ENCODE measurements at places on chromosomes 6 and 20. TPM values are rescaled to one million over a fixed set of nuclear protein-coding genes. Genes with fewer than 3 reads are reported as not detected.

DNA sequence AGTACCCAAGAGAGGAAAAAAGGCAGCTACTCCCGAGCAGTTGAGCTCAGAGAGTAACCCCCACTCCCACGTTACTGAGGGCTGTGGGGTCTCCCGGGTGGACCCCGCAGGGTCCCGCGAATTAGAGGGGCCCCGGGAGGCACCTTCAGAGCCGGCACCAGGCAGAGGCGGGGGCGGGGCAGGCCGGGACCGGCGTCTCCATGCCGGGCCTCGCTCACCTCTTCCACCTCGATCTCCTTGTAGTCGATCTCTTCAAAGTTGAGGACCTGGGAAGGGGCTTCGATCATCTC is 381 bp downstream of the MAP3K7 start:
- no peak for DNase-seq

DNA sequence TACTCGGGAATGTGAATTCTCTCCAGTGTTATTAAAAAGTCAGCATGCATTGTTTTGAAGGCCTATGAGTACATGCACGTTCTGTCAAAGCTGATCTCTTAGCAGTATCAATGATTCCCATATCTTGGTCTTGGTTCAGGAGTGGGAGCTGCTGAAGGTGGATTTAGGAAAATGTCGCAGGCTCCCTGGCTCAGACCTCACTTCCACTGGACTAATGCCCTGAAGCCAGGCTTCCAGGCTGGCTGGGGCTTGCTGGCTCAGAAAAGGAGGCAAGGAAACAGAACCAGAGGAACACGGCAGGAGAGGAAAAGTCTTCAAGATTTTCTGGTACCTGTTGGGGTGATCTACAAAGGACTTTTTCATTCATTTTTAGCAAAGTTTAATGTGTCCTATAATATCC is 81.6 kb downstream of the OLIG3 start:
- DNase-seq = no peak

GRCh38 chr6:91608428-91608827 is 1021.6 kb upstream of the MAP3K7 start:
- DNase-seq = no peak

GRCh38 chr6:157652601-157653363 is 170.3 kb upstream of the SNX9 start:
- DNase-seq = no peak

- DNase-seq = no peak
Observed at GRCh38 chr20:396619-397431, 11.3 kb upstream of the RBCK1 start.

- DNase-seq = no peak
Observed at GRCh38 chr6:9841886-9842725, 572.8 kb downstream of the TFAP2A start.

DNA sequence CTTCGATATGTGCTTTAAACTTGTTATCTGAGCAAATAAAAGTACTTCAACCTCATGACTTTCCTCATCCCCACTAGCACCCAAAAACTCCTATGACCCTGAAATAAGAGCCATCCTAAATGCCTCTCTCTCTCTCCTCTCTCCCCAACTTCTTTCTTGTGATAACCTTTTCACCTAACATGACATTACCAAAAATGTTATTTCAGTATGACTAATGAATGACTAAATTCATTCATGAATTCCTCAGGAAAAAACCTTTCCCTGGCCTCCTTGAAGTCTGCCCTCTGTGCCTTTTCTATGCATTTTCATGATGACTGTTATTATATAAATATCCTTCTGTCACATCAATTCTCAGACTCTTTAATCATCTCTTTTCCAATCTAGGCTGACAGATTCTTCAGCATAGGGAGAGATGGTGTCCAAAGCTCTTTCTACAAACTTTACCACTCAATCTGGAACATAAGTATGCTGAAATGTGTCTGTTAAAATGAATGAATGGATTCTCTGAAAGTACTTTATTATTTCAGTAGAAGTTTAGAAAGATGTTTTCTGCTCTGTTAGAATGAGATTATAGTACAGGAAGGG is 114.3 kb upstream of the GGTLC1 start:
- DNase-seq = no peak

DNA sequence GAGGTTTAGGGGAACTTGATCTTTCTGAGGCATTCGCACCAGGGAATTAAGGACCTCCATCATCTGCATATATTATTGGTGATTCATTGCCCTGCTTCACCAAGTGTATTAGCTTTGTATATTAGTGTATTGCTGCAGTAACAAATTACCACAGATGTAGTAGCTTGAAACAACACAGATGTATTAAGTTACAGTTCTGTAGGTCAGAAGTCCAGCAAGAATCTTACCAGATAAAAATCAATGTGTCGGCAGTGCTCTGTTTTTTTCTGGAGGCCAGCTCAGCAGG is 65.8 kb downstream of the HMGN3 start:
- no peak for DNase-seq

- DNase-seq = peak; percentile 97
Observed at GRCh38 chr6:53547811-53548496, 3.1 kb upstream of the GCLC start.

DNA sequence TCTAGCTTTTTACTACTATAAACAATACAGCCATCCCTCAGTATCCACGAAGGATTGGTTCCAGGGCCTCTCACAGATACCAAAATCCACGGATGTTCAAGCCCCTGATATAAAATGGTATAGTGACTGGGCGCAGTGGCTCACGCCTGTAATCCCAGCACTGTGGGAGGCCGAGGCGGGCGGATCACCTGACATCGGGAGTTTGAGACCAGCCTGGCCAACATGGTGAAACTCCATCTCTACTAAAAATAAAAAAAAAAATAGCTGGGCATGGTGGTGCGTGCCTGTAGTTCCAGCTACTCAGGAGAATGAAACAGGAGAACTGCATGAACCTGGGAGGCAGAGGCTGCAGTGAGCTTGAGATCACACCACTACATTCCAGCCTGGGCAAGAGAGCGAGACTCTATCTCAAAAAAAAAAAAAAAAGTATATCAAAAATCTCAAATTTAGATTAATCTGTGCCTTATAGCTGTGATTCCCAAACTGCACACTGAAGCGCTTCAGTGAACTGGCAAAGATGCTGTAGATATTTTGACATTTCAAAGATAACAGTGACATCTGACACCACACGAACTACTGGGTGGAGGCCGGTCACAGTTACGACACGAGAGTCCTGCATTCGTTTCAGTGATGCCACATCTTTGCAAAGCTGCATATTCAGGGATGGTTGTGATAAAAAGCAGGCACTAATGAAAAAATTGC is 38.3 kb downstream of the MRS2 start:
- no peak for DNase-seq

GRCh38 chr6:43310134-43310533 is 1.5 kb upstream of the CRIP3 start:
- no peak for DNase-seq

DNA sequence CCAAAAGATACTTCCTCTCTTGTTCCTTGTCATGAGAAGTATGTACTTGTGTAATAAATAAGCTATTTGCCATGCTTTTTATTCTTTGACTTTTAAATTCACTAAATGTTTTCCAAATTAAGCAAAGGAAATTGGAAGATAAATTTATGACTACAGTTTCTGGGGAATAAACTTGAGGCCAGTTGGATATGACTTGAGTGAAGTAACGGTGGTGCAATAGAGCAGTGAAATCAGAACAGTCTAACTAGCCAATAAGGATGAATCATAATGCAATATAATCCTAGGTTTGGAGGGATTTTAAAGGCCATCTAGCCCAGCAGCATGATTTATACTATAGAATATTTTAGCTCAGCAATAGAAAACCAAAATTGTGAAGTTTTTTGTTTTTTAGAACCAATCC is 183.8 kb upstream of the TCF21 start:
- DNase-seq = no peak

GRCh38 chr6:163577404-163577803 is 162.9 kb downstream of the QKI start:
- no peak for DNase-seq

GRCh38 chr20:10318291-10319024 is 99.8 kb downstream of the SNAP25 start:
- DNase-seq = no peak

DNA sequence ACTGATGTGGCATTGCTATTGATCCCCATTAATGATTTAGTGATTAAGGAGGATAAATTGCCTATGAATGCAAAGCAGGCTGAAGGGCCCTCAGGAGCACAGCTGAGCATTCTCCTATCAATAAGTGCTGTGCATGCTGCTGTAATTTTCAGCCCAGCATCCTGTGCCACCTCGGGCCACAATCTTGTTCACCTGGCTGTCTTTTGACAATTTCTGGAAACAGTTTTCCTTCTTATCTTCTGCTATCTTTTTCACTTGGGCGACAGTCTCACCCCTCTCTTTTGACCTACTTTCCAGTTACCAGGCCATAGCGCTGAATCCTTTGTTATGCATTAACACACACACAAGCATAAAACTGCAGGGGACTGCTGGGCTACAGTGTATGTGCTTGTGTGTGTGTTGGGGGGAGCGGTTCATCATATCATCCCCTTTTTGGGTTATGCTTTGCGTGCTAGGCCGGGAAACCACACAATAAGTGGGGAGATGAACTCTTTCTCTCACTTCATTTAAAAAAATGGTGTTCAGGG is 60.2 kb downstream of the F13A1 start:
- no peak for DNase-seq

GRCh38 chr6:150032598-150032997 is 7.3 kb upstream of the RAET1L start:
- no peak for DNase-seq

DNA sequence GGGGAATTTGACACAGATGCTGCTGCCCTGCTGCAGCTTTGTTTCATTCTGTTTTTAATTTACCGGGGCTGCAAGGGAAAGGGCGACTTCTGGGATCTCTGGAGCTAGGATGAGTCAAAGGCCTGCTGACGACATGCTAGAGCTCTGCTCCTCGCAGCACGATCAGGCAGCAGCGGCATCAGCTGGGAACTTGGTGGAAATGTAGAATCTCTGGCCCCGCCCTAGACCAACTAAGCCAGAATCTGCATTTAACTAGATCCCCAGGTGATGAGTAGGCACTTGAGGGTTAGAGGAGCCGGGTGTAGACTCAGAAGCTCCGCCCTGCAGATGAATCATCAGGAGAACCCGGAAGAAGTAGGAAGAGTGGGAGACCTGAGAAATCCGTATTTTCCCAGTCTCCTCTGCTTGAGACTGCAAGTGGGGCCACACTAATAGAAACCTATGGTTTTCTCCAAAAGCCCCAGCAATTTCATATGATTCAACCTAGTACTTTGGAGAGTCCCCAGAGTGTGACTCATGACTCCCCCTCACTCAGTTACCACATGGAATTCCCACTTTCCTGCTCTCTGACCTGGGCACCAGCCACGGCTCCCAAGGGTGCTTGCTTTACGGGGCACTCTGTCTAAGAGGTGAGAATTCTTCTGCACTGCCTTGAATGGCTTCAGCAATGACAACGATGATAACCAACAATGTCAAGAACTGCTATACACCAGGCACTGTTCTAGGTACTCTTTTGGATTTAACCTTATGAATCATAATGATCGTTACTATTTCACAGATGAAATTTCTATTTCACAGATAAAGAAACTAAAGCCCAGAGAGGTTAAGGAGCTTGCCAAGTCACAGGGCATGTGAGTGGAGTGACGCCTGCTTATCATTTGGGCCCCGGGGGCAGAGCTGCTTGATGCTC is 18.1 kb downstream of the TUBB2B start:
- peak; percentile 53 for DNase-seq

DNA sequence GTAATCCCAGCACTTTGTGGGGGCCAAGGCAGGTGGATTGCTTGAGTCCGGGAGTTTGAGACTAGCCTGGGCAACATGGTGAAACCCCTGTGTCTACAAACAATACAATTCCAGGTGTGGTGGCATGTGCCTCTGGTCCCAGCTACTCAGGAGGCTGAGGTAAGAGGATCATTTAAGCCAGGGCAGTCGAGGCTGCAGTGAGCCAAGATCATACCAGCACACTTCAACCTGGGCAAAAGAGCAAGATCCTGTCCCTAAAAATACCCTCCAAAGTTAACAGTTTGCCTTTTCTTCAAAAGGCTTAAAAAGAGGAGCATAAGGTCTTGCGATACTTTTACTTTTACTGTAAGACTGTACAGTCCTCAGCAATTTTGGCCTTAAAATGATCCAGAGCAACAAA is 10.7 kb upstream of the SPTLC3 start:
- no peak for DNase-seq

DNA sequence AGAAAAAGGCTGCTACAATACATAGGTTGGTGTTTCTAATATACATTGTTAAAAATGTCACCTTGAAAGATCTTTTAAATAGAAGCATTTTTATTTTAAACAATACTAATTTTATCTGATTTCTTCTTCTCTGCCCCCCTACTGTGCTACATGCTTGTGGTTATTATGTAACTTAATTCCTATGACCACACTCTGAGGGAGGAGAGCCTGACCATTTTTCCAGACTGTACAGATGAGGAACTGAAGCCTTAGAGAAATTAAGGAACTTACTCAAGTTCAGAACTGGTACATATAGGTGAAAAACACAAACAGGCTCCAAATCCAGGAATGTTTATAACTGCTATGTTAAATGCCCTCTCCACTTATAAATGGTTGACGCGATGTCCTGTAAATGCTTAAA is 43.4 kb upstream of the ARHGAP18 start:
- DNase-seq = no peak

GRCh38 chr20:53738945-53739798 is 145.5 kb upstream of the ZNF217 start:
- DNase-seq = no peak

GRCh38 chr20:56689852-56690485 is 60.9 kb downstream of the TFAP2C start:
- DNase-seq = no peak

DNA sequence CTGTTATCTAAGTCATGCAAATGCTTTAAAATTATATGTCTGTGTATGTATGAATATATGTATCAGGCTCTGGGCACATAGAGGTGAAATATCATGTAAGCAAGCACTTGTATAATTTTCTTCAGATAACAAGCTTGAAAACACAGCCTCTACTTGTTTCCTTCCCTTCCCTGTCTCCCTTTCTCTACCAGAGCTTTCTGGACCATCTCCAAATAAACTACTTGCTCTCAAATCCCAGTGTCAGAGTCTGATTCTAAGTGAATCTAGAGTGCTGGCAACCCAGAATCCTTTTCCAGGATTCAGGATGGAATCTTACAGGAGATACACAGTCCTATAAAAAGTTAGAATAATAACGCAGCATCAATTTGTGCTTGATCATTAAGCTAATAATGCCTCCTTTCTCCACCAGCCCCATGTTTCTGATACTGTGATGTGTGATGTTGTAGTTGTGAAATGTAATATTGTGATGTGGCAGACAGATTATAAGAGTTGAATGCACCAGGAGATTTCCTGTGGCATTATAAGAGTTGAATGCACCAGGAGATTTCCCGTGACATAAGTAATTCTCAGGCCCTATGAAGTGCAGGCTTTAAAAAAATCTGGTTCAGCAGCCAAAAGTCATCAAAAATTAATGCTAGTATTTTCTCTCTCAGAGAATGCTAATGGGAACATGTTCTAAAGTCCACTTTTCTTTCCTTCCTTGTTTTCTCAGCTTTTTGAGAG is 89.6 kb downstream of the PCSK2 start:
- no peak for DNase-seq

GRCh38 chr6:109760208-109760607 is 69.1 kb downstream of the FIG4 start:
- no peak for DNase-seq

ELOVL2 gene
- total RNA-seq = not detected

DLK2 gene
- 1.9 TPM for total RNA-seq

RFX6 gene
- total RNA-seq = not detected

CST4 gene
- total RNA-seq = not detected

CFAP206 gene
- 0.52 TPM for total RNA-seq

CLIC5 gene
- 1.5 TPM for total RNA-seq

CGA gene
- total RNA-seq = not detected

KIF25 gene
- not detected for total RNA-seq

FUT9 gene
- total RNA-seq = not detected

SLC17A9 gene
- not detected for total RNA-seq

TFEB gene
- 8.8 TPM for total RNA-seq

PYGB gene
- total RNA-seq = 87.9 TPM

PDCD2 gene
- total RNA-seq = 49.4 TPM
